ENCODE measurements at places on chromosomes 11 and 22.

DNA sequence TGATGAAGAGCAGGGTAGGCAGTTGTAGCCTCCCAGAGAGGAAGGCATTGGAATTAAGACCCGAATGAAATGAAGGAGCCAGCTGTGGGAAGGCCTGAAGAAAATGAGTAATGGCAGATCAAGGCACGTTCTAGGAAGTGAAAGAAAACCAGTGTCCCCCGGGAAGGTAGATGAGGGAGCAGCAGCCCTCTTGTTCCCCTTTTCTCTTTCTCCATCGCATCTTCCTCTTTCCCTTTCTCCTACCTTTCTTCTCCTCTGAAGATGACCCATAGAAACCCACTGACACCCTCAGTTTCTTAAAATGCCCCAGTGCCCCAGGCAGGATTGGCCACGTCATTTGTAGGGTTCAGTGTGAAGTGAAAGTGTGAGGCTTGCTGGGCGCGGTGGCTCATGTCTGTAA lies 172.6 kb upstream of the SEZ6L start:
- no peak for DNase-seq

DNA sequence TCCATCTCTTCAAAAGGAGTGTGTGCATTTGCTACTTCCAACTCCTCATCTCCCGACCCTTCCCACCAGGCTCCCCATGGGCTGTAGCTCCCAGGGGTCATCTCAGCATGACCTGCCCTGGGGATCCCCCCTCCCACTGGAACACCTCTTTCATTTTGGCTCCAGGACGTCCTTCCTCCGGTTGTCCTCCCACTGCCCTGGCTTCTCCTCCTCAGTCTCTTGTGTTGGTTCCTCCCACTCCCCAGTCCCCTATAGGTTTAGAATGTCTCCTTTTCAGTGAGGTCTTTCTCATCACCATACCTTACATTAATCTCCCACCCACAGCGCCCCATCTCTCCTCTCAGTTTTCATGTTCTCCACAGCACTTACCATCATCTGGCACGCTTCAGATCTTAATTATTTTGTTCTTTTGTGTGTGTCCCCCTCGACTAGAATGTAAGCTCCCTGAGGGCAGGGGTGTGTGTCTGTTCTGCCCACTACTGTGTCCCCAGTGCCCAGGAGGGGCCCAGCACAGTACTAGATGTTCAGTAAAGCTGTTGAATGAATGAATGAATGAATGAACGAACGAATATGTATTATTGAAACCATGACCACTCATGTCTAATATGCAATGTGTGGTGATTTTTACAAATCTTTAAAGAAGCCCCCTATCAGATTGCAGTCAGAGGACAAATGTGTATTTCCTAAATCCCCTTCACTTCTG lies 2.0 kb upstream of the TMA7B start:
- no peak for DNase-seq

DNA sequence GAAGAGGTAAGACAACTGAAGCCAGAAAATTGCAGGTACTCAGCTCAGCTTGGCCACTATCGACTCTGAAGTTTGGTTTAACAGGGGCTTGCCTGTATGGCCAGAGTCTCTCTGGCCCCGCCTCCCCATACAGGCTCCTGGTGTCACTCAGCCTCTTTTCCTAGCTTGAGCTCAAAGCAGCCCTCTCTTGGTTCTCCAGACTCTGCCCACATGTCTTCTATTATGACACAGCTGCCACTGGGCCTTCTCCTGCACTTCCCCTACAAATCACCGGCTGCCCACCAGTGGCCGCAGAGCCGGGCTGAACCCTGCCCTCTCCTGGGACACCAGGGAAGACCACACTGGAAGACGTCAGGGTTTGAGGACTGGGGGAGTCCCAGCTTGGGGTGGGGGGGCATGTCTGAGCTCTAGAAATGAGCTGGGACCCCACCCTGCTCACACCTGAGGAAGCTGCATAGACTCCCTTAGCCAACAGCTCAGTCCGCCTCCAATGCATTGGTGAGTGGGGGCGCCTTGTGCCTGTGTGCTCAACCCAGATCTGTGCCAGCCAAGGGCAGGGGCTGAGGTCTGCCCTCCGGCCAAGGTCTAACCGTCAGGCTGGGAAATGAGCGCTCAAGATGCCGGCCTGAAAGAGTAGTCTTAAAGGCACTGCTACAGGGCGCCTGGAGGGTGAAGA lies 94.4 kb upstream of the LMO1 start:
- no peak for DNase-seq

- DNase-seq: no peak
Observed at GRCh38 chr11:36751335-36751781, 153.3 kb upstream of the RAG2 start.

DNA sequence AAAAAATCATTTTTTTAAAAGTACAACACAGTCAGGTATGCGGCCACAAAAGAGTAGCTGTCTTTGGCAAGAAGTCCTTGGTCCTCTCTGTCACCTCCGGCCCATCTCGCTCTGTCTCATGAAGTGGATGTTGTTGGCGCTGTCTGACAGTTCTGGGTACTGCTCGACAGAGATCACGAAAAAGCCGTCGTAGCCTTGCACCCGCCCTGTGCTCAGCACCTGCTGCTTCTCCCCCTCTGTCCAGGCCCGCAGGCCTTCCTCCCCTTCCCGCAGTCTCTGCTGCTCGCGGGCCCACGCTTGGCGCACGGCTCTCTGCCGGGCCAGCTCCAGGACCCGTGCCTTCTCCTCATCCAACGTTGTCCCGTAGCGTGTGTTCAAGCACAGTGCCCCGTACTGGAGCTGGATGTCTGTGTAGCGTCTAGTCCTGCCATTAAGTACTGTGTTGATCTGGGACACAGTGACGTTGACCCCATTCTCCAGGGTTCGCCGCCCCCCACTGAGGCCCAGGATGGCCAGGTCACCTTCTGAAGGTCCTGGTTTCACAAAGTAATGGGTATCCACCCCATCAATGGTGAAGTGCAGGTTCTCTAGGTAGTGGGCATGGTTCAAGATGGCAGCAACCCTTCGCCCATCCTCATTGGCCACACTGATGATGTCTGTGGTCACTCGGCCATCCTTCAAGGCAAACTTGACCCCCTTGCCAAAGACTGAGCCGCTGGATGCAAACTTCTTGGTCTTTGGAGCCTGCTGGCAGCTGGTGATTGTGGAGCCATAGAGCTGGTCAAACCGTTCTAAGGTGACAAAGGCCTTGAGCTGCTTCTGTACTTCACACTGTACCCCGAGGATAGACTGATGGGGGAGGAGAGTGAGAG lies 83.5 kb upstream of the NARS2 start:
- no peak for DNase-seq

DNA sequence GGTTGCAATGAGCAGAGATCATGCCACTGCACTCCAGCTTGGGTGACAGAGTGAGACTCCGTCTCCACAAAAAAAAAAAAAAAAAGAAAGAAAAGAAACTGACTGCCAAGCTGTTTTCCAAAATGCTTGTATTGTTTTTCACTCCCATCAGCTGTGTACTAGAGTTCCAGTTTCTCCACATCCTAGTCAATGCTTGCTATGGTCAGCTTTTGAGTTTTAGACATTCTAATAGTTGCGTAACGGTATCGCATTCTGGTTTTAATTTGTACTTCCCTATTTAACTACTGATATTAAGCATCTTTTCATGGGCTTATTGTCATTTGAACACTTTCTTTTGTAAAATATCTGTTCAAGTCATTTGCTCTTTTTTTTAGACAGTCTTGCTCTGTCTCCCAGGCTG lies 55.7 kb downstream of the TSPAN18 start:
- no peak for DNase-seq

Data from kidney glomerular epithelial cell (primary cell).